ENCODE measurements at places on chromosomes 16 and 17.

GRCh38 chr17:40063901-40064531 lies 1.3 kb downstream of the THRA start:
- DNase-seq: no peak

DNA sequence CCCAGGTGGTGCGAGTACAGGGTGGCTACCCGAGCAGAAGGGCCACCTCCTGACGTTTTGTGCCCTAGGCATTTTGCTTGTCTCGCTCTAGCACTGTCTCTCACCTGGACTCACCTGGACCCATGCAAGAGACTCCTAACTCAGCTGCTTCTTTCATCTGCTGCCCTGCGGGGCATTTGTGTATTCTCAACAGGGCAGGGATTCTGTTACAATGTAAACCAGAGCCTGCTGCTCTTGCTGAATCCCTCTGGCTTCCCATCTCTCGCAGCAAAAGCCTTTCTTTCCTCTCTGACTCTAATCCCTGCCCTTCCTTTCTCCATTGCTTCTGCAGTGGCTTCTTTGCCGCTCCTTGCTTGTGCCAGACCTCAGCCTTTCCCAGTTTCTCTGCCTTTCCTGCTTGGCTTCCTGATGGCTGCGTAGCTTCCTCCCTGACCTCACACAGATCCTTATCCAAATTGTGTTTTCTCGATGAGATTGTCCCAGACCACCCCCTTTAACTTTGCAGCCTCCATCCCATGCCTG lies 10.2 kb downstream of the ARSG start:
- DNase-seq: no peak

DNA sequence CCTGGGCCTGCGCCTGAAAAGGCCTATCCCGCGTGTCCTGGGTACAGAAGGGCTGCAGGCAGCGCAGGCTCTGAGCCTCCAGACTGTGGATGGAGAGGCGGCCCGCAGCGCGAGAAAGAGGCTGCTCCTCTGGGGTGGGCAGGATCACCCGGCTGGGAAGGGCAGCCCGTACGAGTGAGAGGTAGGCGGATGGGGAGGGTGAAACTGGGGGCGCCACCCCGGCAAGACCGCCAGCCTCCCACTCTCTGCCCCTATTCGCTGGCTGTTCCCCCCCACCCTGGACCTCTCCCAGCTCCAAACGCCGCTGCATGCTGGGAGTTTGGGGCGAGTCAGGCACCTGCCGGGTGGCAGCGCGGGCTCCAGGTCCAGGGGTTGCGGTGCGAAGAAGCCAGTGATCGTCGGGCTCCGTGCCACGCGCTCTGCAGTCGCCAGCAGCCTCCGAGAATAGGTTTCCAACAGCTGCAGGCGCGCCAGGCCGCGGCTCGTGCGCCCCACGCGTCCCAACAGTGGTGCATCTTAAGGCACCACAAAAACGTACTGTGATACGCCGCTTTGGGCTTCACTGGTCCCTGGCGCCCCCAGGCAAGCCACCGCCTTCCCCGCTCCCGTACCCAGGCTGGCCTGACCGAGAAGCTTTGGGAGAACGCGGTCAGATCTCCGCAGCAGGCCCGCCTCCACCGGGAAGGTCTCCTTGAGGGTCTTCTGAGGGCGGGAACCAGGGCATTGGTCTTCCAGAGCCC lies 1.1 kb downstream of the NOXO1 start:
- no peak for DNase-seq

DNA sequence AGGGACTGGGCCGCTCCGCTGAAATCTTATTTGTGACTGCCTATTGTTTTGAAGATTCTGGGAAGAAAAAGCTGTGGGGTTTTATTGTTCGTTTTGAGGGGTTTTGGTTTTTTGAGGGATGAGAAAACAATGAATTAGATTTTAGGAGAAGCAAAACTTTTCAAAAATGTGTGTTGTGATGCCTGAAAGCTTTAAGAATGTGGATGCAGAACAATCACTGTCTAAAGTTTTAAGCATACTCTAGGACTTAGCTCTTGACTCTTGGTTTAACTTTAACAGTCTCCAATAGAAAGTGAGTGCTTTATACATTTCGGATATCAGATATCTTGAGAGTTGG lies 899 bp downstream of the CFAP52 start:
- no peak for DNase-seq

DNA sequence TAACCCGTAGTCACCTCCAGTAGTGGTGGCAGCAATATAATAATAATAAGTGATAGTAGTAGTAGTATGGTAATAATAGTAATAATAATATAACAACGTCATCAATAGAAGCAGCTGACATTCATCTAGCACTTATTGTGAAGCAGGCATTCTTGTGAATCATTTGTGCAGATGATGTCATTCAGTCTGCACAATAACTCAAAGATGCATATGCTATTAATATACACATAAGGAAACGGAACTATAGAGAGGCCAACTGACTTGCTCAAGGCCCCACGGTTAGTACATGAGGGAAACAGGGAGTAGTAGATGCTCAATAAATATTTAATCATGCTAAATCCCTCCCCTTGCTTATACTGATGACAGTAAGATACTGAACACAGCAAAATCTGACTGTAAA lies 35.4 kb upstream of the GAN start:
- no peak for DNase-seq

GRCh38 chr17:61157246-61157886 lies 242.3 kb upstream of the TBX2 start:
- no peak for DNase-seq

- DNase-seq: no peak
These were observed 78.9 kb downstream of the TRIM37 start for GRCh38 chr17:59027750-59028149.

DNA sequence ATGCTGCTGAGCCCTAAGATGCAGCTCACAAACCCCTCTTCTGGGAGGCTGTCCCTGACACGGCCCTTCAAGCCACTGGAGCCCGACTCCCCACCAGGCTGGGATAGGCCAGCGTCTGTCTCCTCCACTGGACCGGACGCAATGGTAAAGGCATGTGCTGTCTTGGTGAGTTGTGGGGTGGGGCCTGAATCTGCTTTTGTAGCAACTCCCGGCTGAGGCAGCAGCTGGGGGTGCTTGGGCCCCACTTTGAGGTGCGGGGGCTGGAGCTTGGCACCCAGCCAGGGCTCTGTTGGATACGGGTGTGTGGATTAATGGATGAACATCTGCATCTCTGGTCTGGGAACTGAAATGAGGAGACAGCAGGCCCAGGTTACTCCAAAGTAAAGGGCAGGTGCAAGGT lies 3.5 kb upstream of the NLRC3 start:
- no peak for DNase-seq

DNA sequence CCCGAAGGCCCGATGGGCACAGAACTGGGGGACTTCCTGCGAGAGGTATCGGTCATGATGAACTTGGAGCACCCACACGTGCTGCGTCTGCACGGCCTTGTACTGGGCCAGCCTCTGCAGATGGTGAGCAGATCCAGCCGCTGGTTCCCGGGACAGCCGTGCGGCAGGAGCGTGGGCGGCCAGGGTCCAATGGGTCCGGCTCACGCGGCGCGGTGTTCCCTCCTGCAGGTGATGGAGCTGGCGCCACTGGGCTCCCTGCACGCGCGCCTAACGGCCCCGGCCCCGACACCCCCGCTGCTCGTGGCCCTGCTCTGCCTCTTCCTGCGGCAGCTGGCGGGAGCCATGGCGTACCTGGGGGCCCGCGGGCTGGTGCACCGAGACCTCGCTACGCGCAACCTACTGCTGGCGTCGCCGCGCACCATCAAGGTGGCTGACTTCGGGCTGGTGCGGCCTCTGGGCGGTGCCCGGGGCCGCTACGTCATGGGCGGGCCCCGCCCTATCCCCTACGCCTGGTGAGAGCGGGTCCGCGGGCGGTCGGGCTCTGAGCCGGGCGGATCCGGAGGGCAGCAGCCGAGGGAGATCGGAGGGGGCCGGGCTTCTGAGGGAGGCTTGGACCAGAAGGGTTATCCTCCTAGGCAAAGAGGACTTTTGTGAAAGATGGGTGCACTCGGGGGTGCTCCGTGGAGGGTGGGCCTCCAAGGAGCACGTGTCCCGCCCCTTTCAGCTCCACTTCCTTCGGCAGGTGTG lies 3.0 kb downstream of the TNK1 start:
- DNase-seq: peak; percentile 32

- no peak for DNase-seq
These were observed 6.9 kb downstream of the IGFBP4 start for GRCh38 chr17:40450175-40450574.

GRCh38 chr17:4594931-4595684 lies 10.8 kb downstream of the SMTNL2 start:
- DNase-seq: no peak

Measured in stimulated activated CD4-positive, alpha-beta T cell treated with anti-CD3 and anti-CD28 coated beads, TNF-alpha, amount 100 ng/mL, for 1 hour (primary cell).